ENCODE measurements at places on chromosomes 12 and 14.

DNA sequence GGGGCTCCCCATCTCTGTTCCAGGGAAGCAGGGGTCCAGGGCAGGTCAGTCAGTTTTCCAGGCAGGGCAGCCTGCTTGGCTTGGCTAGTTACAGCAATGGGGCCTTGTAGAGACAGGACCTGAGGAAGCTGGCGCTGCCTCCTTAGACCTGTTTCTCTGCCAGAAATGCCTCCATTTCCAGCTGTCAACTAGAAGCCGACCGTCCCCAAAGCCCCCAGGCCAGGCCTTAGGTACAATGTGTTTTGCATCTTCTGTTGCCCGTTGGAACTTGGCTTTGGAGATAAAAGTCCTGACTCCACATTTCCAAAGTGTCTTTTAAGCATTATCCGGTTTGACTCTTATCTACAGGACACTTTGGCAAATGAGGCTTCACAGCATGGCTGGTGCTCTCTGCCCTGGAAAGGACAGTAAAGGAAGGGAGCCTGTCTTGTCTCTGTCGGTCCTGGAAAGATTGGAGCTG is 42.6 kb downstream of the KRT80 start:
- DNase-seq: no peak

- DNase-seq: peak; percentile 47
Measured at GRCh38 chr12:67919406-67919805, 69.8 kb upstream of the IFNG-AS1 start.

- no peak for DNase-seq
Measured at GRCh38 chr12:76299536-76300296, 48.5 kb downstream of the BBS10 start.

- DNase-seq: no peak
Measured at GRCh38 chr12:31585271-31585670, 5.7 kb downstream of the DENND5B start.

DNA sequence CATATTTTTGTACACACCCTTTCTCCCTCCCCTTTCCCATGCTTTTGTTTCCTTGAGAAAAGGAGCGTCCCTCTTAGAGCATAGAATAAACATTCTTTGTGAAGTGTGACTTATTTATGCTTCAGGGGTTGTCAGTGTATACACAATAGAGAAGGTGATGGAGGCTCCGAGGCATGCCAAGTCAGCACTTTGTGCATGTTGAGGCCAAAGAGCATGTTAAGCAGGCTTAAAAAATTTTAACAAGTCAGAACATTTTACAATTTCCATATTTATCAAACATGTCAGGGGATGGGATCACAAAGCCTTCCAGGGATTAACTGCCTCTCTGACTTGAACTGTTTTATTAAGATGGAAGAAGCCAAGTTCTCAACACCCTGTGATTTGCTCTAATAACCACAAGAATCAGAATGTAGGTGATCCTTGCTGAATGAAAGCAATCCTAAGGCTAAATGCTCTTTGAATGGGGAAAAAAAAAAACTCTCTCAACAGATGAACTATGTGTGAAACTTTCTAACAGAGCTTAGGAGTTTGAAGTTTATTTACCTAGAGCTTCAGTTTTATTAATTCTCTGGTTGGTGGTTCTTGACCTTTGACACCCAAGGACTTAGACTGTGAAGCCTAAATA is 223.1 kb downstream of the RAD51B start:
- no peak for DNase-seq

DNA sequence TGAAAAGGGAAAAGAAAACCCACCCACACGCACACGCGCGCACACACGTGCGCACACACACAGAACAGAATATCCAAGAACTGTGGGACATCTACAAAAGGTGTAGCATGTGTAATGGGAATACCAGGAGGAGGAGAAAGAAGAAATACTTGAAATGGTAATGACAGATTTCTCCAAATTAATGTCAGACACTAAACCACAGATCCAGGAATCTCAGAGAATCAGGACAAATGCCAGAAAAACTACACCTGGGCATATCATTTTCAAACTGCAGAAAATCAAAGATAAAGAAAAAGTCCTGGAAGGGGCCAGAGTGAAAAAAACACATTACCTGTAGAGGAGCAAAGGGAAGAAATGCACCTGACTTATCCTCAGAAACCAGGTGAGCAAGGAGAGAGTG is 26.5 kb downstream of the FBXL14 start:
- no peak for DNase-seq

- DNase-seq: no peak
Measured at GRCh38 chr12:31817120-31817519, 88.3 kb upstream of the AMN1 start.
